ENCODE measurements at places on chromosomes 7 and 10.

DNA sequence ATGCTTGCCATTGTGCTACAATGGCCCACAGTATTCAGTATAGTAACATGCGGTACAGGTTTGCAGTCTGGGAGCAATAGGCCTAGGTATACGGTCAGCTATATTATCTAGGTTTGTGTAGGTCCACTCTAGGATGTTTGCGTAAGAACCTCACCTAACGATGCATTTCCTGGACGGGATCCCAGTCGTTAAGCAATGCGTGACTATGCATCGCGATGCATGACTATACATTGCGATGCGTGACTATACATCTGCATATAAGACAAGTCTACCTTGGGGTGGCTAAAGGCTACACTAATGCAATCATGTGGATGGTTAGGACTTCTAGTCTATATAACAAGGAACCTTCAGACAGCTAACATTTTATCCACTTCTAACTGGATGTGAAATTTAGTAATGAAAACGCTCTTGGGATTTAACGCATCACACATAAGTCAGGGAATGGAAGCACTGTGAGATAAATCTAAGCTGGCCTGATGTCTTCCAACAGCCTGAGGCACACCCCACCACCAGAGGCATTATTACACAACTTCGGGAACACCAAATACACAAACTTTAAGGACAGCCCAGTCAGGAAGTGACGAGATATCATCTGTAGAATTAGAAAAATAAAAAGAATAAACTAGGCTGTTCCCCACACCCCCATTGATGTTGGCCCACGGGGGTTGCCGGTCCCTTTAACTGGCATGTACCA is 9.2 kb downstream of the GNA12 start:
- no peak for DNase-seq

DNA sequence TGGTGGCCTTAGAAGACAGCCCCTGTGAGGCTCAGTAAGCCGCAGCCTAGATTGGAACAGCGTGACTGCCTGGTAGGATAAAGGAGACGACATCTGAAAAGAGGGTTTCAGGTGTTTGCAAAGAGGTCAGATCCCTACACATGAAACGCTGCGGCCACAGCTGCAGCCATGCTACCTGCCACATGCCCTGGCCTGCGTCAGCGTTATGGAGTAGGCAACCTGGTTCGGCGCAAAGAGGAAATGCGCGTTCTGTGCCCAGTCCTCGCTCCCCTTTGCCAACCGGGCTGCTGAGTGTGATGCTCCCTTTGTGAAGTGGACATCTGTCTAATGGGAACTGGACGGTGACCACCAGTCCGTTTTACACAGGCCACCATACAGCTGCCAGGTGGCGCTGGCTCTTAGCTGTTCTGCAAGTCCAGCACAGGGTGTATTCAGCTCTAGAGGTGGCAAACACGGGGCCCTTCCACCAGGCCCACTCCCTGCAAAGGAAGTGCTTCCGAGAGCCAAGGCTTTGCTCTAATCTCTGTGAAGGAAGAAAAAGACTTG is 160.3 kb downstream of the CELF2 start:
- no peak for DNase-seq

DNA sequence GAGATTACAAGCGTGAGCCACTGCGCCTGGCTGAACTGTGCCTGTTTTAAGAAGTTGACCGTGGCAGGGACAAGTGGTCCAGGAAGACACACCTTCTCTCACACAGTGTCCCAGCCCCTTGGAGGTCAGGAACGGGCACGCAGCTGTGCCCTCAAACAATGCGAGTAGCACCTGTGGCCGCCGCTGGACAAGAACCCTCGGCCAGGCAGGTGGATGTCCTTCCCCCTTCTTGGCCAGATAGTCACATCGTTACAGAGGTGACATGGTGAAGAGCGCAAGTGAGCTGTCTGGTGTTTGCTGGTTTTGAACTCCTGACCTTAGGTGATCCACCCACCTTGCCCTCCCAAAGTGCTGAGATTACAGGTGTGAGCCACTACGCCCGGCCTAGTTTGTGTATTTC is 8.8 kb downstream of the ZFAND2A start:
- DNase-seq, result no peak

DNA sequence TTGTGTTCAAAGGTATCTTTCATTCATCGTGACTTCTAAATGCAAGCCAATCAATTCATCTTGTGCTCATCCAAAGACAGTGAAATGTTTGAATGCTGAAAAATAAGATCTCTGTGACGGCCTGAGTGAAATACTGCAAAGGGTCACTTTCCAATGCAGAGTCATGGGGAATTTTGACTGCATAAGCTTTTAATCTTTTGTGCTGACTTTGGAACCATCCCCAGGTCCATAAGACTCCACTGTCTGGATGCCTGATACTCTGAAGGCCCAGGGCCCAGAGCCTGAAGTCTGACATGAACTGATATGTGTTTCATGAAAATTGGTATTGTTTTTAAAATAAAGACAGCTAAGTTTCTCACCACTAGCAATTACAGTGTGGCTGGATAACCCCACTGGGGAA is 39.0 kb downstream of the PPP1R3C start:
- no peak for DNase-seq

DNA sequence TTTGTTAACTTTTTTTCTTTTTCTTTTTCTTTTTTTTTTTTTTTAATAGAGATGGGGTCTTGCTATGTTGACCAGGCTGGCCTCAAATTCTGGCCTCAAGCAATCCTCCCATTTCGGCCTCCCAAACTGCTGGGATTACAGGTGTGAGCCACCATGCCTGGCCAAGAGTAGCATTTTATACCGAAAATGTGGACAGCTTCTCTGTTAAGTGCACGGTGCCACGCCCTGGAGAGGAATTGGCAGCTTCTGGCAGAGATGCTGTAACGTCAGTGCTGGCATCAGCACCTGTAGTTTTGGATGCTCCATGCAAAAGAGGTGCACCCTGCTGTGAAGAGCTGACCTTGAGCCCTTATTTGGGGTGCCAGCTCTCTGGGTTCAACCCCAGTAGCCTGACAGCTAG is 18.2 kb downstream of the IL15RA start:
- DNase-seq, result no peak

Data from bronchial epithelial cell (primary cell).